Activated B cell treated with CpG ODN at 0.5 μM for 24 hours (primary cell): ENCODE measurements at places on chromosomes 13 and 19. TPM values are rescaled to one million over a fixed set of nuclear protein-coding genes. Genes with fewer than 3 reads are reported as not detected.
A peak's percentile ranks its signal among the peaks of the same experiment; 100 is the strongest.

- no peak for DNase-seq
Measured at GRCh38 chr19:14496834-14497227, 904 bp upstream of the GIPC1 start.

DNA sequence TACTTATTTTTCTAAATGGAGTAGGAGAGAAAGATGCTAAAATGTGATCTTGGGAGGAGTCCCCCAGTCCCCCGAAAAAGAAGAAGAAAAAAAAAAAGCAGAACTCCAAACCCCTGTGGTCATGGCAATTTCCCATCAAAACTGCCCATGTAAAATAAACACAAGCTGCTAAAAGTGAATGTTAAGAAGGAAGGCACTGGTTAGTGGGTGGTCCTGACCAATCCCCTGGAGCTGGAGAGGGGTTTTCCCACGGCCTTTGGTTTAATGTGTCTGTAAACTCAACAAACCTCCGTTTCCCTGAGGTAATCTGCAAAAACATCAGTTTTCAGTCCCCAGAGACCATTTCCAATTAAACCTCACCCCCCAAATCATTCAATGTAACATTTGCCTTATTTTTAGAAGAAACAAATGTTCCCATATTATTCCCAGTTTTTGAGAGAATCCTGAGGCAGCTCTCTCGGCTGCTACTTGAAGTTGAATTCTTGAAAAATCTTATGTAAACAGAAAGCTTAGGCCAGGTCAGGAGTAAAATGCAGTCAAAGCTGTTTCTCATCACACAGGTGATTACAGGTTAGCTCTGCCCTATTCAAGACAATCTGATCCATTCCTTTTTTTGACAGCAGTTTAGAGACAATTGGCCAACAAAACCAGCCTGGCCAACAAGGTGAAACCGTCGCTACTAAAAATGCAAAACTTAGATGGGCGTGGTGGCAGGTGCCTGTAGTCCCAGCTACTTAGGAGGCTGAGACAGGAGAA lies 17.0 kb downstream of the RAB3D start:
- DNase-seq = no peak

DNA sequence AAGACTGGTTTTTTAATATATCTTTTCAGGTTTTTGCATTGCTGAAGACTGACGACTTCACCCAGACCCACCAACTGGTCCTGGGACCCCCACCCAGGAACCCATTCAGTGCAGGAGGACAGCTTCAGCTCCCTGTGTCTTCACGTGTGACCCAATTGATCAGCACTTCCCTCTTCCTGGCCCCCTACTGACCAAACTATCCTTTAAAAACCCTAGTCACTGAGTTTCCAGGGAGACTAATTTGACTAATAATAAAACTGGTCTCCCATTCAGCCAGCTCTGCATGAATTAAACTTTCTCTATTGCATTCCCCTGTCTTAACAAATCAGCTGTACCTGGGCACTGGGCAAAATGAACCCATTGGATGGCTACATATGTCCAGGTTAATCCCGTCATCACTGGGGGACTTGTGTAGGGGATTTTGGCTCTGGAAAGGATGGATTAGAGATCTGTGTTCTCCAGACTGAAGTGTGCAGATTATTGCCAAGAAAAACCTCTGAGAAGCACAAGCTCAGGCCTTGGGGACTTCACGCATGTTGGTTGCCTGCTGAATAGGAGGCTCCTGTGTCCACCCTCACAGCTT lies 16.3 kb upstream of the PARP4 start:
- no peak for DNase-seq

DNA sequence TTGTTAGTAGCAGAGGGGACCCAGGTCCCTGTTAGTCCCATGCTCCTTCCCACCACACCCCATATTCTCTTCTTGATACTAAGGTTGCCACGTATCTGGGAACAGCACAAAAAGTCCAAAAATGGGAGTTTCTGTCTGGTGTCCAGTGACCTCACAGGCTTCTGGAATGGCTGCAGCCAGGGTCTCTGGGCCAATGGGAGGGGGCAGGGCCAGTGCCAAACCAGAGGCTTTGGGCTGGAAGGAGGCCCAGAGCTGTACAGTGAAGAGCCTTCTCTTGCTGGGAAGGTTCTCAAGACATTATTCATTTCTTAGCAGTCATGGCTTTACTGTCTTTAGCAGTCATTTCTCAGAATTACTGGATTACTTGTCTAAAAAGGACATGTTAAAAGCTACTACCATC lies 119.2 kb downstream of the FRY start:
- no peak for DNase-seq

DNA sequence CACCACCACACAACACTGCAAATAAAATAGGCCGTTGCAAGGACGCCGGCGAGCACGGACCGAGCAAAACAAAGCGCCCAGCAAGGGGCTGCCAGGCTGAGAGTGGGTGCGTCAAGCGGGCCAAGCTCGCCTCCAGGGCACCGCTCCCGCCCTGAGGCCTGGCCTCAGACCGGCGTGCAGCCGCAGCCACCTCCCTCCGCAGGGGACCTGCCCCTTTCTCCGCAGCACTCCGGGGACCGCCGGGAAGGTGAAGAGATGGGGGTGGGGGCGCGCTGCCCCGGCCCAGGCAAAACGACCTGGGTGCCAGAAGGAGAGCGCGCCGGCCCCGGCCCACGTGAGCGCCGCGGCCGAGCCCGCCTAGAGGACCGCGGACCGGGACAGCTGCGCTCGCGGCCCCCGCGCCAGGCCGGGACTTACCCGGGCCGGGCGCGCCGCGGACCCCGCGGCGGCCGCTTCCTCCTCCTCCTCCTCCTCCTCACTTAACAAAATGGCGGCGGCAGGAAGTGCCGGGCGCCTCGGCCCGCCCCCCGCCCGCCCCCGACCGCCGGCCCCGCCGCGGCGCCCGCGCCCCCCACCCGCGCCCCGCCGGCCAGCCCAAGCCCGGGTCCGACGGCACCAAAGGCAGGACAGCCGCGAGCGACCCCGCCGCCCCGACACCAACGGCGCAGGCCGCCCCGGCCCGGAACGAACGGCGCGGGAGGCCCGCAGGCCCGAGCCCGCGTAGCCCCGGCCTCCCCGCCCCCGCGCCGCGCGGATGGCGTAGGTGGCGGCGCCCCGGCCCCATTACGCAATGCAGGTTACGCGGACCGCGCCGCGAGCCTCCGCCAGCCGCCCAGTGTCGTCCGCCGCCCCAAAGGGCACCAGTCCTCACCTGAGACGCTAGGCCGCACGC lies 674 bp downstream of the BRD4 start:
- DNase-seq = peak; percentile 75

The IL27RA gene
- total RNA-seq = 34.5 and 34.6 TPM in 2 replicates
